ENCODE measurements at places on chromosomes 1 and 21.
A peak's percentile ranks its signal among the peaks of the same experiment; 100 is the strongest.

DNA sequence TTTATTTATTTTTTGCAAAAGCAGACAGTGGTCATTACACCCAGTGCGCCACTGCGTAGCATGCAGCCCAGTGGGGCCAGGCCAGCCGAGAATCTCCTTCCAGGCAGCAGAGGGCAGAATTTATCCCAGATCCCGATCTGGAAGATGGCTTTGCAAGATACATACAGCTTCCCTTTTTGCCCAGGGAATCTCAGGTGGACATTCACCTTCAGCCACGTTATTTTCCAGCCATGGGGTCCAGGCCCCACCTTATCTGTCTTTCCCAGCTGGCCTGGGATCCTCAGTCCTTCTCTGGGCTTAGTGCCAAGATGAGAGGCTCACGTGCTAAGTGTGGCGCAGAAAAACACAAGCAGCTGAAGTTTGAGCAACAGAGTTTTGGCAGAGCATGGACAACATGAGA, 123.6 kb downstream of the AJAP1 start:
- no peak for DNase-seq

DNA sequence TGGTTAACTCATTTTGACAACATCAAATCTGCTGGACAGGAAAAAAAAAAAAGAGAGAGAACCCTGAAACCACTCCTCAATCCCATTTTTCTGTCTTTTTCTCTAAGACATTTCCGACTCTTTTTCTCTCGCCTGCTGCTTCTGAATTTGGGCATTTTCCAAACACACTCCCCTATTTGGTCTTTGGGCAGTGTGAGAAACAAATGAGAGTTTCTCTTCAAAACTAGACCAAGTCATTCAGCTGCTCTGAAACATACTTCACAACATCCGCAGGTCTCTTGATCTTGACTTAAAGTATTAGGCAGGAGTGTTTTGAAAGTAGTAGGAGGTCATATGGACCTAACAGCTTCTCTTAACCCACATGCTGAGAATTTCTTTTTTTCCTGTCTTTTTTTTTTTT, 364.8 kb upstream of the ESRRG start:
- no peak for DNase-seq

- DNase-seq: no peak
Measured at GRCh38 chr1:86460998-86461397, 7.7 kb upstream of the CLCA1 start.

GRCh38 chr1:183622013-183622412, 13.6 kb downstream of the ARPC5 start:
- DNase-seq: no peak

DNA sequence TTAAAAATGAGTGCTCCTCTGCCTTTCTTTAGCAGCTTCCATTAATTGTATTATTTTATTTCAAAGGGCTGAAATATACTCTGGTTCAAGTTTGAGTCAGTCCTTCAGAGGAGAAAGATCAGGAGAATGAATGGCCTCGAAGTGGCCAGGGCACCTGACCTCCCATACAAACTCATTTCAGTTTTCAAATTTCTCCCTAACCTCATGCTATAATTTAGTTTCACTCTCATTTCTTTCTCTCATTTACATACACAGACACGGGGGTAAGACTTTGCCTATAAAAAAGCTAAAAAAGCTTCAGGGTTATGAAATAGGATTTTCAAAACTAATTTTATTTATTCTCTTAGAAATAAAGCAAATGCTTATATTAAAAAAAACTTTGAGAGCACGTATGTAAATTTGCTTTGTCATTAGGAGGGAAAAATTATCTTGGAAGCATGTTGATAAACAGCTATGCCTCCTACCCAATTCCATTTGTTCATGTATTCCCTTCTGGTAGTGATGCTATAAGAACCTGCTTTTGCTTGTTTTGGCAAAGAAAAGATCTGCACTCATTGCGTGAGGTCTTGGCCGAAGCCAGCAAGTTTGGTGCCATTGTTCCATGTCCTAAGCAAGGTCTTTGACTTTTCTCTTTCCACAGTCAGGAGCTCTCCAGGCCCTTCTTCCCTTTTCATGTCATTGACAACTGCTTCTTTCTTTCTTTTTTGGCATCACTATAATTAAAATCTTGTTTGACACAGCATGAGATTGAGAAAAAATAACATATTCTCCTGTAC, 80.4 kb upstream of the LRRC53 start:
- no peak for DNase-seq

- no peak for DNase-seq
Measured at GRCh38 chr1:15734901-15735300, 1.2 kb upstream of the SLC25A34 start.

- no peak for DNase-seq
Measured at GRCh38 chr21:44437371-44437695, 18.0 kb upstream of the LRRC3 start.

GRCh38 chr21:37751268-37751975, 164.8 kb downstream of the KCNJ6 start:
- no peak for DNase-seq

- DNase-seq: no peak
Measured at GRCh38 chr1:14872762-14873161, 274.3 kb downstream of the KAZN start.

DNA sequence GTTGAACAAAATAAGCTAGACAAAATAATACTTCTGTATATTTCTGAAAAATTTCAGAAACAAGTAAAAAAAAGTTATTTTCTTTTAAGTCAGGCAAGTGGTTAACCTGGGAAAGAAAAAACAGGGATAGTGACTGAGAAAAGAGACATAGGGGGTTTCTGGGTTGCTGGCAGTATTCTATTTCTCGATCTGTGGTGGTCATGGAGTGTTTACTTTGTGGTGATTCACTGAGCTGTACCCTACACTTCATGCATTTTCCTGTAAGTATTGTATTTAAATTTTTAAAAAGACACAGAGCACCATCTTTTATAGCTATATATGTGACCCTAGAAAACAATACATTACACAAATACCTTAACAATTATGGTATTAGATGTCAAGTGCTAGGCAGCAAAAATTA, 58.2 kb downstream of the ZNF644 start:
- no peak for DNase-seq

GRCh38 chr1:214445831-214446614, 105.4 kb downstream of the PTPN14 start:
- peak; percentile 25 for DNase-seq

GRCh38 chr1:207361889-207362288, 40.4 kb downstream of the CD55 start:
- no peak for DNase-seq

DNA sequence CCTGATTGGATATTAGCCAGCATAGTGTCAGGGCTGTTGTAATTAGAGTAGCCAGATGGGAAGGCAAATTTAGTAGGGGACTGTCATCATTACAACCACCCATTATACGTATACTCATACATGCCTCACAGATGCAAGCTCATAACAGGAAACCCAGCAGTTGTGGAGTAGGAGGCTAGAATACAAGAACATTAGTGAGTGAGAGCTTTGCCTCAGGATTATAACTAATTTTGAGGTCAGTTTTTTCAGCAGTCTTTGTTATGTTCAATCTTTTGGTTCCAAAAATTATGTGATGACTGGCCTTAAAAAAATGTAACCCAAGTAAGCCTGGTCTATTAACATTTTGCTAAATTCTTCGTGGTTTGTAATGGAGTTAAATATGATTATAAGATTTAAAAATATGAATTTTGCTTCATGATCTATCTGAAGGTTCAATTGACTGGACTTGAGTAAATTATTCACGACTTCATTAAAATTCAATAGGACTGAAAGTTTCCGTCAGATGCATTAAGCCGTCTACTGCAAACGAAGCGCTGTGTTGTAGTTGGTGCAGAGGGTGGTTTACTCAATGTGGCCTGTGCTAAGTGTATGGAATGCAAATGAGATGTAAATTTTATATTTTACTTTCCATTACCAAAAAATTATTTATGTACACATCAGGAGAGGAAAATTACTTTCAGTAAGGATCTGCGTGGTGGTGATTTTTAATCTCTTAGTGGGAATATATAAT, 48.8 kb downstream of the KCNK1 start:
- DNase-seq: no peak

GRCh38 chr1:153288634-153289275, 24.0 kb downstream of the PGLYRP3 start:
- DNase-seq: no peak

GRCh38 chr1:77468949-77469710, 187.3 kb downstream of the AK5 start:
- DNase-seq: no peak

- no peak for DNase-seq
Measured at GRCh38 chr1:153586347-153586746, 20.7 kb upstream of the S100A2 start.

DNA sequence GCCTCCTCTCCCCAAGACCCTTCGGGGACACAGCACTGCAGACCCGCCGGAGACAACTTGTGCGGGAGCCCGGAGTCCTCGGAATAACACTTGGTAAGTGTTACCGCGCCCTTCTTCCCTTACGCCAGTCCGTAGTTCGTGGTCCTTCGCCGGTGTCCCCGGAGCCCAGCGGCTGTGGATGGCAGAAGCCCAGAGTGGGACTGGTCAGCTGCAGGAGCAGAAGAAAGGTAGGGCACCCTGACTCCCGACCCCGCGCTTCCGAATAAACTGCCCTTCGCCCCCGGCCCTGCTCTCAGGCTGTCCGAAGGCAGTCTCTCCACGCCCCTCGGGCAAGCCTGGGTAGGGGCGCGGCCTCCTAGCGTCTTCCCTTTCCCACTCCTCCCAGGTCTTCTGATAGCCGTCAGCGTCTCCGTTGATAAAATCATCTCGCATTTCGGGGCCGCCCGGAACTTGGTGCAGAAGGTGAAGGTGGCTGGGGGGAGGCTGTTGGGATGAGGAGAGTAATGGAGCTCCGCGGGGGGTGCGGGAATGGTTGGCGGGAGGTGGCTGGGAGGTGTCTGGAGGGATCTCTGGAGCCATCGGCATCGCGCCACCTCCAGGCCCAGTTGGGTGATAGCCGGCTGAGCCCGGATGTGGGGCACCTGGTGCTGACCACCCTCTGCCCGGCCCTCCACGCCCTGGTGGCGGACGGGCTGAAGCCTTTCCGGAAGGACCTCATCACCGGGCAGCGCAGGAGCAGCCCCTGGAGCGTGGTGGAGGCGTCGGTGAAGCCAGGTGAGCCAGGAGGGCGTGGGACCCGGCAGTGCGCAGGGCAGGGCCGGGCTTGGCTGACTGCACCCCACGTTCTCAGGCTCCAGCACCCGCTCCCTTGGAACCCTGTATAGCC, 4.3 kb downstream of the RUSC1 start:
- DNase-seq: peak; percentile 85

DNA sequence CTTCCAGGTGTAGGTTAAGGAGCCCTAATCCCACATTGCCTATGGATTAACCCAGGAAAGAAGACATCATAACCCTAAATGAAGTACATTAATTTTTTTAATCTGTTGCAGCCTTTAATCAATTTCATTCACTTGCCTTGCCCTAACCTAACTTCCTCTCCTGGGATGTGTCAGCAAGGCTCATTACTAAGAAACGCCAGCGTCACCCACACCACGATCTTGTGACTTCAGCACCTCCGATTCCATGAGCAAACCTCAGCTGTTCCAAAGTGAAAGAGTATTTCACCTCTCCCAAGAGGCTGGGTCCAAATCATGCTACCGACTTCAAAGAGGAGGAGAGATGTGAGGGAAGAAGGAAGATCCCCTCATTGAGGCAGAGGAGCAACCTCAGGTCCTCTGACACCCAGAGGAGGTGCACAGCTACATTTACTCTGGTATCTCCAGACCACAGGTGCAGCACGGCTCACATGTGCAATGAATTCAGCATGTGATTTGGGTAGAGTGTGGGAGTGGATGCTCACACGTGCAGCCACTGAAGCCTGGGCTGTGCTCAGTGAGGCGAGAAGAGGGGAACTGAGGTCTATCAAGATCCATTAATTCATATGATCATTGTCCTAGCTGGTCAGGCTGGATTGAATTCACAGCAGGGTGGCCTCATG, 134.1 kb downstream of the SLC30A10 start:
- no peak for DNase-seq

- no peak for DNase-seq
Measured at GRCh38 chr1:77876884-77877283, 11.5 kb upstream of the NEXN start.

- no peak for DNase-seq
Measured at GRCh38 chr1:165451691-165452090, 6.8 kb upstream of the RXRG start.

DNA sequence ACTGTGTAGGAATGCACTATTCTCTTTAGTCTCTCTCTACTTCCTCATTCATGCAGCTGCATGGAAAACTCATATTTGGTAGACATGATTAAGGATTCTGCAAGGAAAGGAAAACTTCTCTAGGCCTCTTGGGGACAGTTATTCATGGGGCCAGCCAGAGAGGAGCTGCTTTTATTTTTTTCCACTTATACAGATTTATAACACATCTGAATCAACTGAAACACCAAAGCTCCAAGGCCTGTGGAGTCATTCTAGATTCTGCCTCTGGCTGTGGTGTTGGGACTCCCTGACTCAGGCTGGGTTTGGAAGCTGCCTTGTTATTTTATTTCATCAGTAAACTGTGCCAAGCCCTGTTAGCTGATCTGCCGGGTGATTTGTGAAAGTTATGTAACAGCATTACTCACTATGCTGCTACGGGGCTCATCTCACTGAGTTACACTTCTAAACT, 83.9 kb upstream of the EDEM3 start:
- no peak for DNase-seq

DNA sequence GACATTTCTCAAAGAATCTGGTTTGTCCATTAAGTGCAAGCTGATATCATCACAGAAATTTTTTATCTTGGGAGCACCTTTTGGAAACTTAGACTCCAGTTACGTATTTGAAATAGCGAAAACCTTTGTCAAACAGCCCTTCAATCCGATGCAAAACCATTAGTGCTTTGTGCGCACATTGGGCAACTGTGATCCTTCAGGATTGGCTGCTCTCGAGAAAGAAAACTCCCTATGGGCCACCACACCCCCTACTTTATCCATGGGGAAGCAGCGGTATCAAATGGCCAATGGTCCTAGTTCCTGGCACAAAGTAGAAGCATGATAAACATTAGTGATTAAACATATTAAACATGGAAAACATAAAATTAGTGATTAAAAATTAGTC, 16.0 kb upstream of the CD55 start:
- DNase-seq: no peak

GRCh38 chr1:168585191-168585590, 8.8 kb downstream of the XCL1 start:
- DNase-seq: no peak

GRCh38 chr1:97352936-97353382, 567.9 kb downstream of the DPYD start:
- no peak for DNase-seq

DNA sequence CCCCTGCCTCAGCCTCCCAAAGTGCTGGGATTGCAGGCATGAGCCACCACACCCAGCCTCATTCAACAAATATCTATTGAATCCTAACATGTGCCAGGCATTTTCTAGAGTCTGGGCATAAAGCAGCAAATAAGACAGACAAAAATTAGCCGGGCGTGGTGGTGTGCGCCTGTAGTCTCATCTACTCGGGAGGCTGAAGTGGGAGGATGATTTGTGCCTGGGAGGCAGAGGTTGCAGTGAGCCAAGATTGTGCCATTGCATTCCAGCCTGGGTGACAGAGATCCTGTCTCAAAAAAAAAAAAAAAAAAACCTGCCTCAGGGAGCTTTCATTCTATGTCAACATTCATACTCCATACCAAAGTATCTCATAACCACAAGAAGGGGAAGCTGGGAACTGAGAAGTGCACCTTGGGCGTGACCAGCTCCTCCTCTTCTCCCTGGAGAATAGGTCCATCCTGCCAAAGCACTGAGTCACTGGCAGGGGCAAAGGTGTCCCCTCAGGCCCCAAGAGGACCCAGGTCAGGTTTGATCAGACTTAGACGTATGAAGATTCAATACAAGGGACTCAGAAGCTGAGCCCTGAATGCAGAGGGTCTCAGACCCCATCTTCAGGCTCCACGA, 36.8 kb upstream of the PPP1R15B start:
- DNase-seq: no peak

- no peak for DNase-seq
Measured at GRCh38 chr21:28794371-28794851, 198.3 kb downstream of the LTN1 start.

- DNase-seq: no peak
Measured at GRCh38 chr21:29365661-29366265, 67.0 kb downstream of the BACH1 start.

Measured in NCI-H526 treated with DMSO at 0.1 percent for 48 hours (cell line).